ENCODE measurements at places on chromosomes 11 and 22. TPM values are rescaled to one million over a fixed set of nuclear protein-coding genes. Genes with fewer than 3 reads are reported as not detected.

Gene CTTN
- total RNA-seq, result 166 TPM

Gene CRYAB
- 7,453 TPM for total RNA-seq

Gene WNT7B
- total RNA-seq, result not detected

Gene ADORA2A
- 4.3 TPM for total RNA-seq

Gene C22orf31
- total RNA-seq, result not detected

DNA sequence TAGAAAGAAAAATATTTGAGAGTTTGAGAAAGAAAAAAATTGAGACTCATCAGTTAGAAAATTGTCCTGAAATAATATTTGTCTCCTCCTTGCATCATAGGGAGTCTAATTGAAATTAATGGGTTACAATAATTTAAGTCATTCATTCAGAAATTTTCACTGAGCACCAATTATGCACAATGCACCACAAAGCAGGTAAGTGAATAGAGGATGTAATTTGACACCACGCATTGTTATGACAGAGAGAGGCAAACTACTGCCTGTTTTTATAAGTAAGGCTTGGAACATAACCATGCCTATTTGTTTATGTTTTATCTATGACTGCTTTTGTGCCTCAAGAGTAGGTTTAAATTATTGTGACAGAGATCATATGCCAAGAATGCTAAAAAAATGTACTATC is 537.9 kb upstream of the FAT3 start:
- no peak for DNase-seq

DNA sequence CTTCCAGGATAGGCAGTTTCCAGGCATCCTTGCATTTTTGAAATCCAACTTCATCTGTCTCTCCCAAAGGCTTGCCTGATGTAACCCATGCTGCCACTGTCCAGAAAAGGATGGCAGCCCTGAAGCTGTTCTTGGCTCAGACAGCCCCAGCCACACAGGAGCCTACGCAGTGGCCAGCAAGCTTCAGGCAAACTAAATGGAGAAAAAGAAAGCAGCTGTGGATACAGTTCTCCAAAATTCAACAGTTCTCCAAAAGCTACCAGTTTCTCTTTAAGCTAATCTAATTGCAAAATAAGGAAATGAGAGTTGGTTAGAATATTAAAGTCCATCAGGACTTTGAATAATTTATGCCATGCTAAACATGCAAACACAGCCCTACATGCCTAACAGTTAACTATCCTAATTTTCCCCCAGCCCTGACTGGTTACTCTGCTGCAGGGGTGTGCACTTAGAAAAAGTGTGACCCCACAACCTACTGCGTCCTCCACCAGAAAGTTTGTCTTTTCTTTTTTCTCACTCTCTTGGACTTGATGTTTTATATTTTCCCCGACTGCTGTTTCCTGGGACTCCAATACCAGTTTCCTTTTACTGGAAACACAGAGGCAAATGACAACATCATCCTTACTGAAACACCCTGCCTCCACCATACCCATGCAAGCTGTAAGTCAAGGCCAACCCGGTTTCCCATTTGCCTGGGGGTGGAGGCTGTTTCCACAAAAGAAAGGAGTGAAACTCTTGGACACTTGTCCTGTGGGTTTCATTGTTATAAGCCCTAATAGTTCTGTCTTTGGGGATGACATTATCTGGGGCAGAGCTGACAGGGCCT is 69.1 kb upstream of the OR5AN1 start:
- DNase-seq, result no peak

DNA sequence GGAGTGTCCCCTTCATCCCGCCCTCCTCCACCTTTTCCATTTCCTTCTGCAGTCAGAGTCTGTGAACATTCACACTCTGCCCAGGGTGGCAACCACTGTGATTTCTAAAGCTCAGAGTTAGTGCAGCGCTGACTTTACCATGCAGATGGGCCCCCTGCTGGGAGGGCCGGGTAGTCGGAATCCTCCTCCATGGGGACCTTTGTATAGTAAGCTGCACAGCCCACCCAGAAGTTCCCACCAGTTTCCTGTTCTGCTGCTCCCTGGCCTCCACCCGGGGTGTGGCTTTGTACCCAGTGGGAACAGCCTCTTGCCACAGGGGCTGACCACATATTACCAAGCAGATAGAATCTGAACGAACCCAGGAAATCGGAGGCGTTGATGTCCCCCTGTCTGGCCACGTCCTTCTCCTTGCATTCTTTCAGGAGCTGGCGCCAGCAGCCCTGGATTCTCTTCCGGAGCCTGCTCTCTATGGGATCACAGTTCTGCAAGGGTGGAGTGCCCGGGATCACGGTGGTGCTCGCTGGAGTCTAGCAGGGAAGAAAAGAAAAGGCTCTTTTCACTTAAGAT is 125.3 kb downstream of the MPPED1 start:
- no peak for DNase-seq

- DNase-seq, result peak; percentile 50
Measured at GRCh38 chr22:44938886-44939285, 70.9 kb downstream of the PHF21B start.

DNA sequence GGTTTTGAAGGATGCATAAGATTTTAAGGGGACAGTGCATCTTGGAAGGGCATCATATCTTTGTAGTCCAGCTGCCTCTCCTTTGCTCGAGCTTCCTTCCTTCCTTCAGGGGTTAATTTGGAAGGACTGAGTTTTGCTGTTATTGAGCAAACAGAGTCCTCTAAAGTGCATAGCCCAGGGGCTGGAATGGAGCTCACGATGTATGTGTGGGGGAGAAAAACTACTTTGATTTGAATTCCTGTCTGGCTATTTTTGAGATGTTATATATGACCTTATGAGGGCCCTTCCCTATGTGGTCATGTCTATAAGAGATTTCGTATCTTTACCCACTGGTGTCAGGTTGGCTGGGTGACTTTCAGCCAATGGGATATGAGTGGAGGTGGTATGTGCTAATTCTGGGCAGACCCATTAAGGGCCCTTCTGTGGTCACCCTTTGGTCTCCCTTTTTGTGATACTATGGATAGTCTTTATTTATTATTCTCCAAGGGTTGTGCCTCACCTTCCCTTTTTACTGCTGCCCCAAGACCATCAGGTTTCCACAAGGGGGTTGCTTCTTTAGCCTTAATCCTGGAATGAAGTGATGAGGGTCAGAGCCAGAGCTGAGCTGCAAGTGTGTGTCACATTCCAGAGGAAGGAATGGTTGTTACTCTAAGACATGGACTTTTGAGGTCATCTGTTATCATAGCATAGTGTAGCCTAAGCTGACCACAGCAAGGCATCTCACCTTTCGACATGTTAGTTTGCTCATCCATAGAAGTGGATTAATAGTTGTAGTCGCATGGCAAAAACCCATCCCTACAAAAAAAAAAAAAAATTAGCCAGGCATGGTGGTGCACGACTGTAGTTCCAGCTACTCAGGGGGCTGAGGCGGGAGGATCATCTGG is 54.6 kb downstream of the LRRC74B start:
- no peak for DNase-seq

GRCh38 chr11:108117746-108118371 is 3.5 kb upstream of the ACAT1 start:
- no peak for DNase-seq

DNA sequence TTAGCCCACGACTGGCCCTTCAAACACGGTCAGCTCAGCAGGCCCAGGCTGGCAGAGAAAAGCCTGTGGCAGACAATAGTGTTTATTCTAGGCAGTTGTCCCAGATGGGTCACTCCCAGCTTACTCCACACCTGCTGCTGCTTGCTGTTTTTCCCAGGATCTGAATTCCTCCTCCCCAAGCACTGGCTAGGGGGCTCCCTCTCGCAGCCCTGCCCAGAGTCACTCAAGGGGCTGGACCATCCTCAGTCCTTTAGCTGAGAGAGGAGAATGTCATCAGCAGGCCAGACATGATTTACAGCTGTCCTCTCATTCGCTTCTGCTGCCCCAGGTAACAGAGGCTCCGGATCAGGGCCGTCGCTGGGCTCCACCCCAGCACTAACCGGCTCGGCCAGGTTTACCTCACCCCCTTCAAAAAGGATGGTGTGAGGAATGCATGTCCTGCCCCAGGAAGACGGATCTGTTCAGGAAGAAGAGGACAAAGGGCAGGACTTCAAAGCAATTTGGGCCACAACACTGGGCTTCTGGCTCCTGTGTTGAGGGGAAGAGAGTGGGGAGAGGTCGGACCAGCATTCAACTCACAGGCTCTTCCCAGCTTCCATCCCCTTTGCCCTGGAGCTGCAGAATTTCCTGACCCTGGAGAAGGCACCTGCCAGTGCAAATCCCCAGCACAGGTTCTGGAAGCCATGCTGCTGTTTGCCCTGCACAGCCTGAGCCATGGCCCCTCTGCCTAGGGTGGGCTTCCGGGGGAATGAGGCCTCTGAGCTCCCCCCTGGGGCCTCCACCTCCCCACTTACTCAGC is 59.7 kb upstream of the BARX2 start:
- DNase-seq, result no peak

GRCh38 chr22:19612866-19613572 is 88.8 kb upstream of the CLDN5 start:
- no peak for DNase-seq

- DNase-seq, result no peak
Measured at GRCh38 chr11:17692931-17693330, 26.4 kb upstream of the MYOD1 start.

DNA sequence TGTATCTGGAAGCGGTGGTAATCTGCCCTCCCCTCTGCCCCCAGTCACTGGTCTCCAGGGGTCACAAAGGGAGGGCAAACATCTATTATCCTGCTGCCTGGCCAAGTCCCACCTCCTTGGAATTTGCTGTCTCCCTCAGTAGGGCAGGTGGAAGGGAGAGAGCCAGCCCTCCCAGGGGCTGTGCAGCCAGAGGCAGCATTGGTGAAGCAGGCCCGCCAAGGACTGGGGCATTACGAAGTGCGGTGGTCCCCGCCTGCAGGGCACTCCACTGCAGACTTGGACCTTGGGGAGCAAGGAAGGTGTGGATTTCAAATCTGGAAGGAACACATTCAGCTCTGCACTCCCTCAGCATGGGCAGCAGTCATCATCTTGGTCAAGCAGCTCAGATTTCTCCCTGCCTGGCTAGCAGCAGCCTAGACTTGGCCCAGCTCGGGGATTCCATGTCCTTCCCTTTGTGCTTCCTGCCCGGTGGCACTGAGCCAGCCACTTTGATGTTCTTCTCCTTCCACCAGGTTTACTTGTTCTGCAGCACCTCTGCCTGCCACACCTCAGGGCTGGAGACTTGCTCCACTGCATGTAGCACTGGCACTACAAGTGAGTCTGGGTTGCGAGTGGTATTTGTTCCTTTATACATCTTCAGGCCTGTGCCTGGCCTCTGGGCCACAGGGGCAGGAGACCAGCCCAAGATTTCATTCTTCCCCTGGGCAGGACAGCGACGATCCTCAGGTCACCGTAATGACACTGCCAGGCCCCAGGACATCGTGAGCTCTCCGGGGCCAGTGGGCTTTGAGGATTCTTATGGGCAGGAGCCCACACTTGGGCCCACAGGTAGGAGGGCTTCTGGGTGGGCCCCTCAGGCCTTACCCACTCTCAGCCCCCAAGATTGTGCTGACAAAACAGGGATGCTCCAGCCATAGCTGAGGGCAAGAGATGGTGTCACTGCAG is 7.4 kb downstream of the ZP1 start:
- DNase-seq, result no peak

GRCh38 chr22:39299829-39300178 is 19.6 kb downstream of the RPL3 start:
- peak; percentile 50 for DNase-seq

All from Right ventricle myocardium inferior (tissue), 1 donor.